ENCODE measurements at places on chromosomes 12 and 14.
A peak's percentile ranks its signal among the peaks of the same experiment; 100 is the strongest.

- DNase-seq, result peak; percentile 81
Measured at GRCh38 chr14:67487937-67488893, at the start of gene TMEM229B. TMEM229B (minus strand) TSS chr14:67488721; CDS start chr14:67473923, 14,798 bp downstream.

DNA sequence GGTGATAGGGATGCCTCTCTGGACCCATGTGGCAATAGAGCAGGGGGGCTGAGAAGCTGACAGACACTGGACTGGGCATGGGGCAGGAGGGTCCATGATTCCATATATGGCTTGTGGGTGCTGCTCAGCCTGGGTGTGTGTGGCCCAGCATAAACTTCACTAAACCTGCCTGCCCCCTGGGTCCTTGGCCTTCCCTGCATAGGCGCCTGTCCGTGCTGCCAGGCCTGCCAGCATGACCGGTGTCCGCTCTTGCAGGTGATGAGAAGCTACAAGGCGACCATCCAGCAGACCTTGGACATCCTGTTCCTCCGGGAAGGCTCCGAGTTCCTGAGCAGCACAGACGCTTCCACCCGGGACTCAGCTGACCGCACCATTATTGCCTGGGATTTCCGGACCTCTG is 61.6 kb downstream of the BEGAIN start:
- no peak for DNase-seq

- peak; percentile 33 for DNase-seq
Measured at GRCh38 chr14:22319526-22320361, 269.3 kb downstream of the DAD1 start.

- DNase-seq, result no peak
Measured at GRCh38 chr12:30811966-30812365, 57.2 kb upstream of the CAPRIN2 start.

GRCh38 chr14:88507208-88507607 is 47.6 kb downstream of the PTPN21 start:
- DNase-seq, result no peak

- DNase-seq, result no peak
Measured at GRCh38 chr14:78947681-78948080, 777.5 kb downstream of the NRXN3 start.

- no peak for DNase-seq
Measured at GRCh38 chr14:74265301-74265965, 26.2 kb downstream of the VSX2 start.

GRCh38 chr12:52013626-52014310 is 7.0 kb downstream of the TAMALIN start:
- no peak for DNase-seq

DNA sequence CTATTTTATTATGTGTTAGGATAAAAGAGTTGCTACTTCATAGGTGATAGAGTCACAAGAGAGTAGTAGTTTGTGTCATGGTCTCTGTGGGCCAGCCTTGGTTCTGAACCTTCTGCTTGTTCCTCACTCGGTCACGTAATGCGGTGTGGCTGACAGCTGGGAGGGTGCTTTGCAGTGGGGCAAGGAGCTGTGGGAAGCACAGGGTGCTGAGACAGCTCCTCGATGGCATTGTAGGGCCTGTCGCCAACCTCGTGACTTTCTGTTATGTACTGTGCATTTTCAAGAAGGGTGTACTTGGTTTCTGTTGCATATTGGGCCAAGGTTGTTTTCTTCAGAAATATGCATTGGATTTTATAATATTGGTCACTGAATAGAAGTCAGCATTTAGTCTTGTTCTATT is 61.3 kb upstream of the RD3L start:
- DNase-seq, result no peak

GRCh38 chr12:13128291-13128965 is 25.0 kb upstream of the GSG1 start:
- DNase-seq, result no peak

DNA sequence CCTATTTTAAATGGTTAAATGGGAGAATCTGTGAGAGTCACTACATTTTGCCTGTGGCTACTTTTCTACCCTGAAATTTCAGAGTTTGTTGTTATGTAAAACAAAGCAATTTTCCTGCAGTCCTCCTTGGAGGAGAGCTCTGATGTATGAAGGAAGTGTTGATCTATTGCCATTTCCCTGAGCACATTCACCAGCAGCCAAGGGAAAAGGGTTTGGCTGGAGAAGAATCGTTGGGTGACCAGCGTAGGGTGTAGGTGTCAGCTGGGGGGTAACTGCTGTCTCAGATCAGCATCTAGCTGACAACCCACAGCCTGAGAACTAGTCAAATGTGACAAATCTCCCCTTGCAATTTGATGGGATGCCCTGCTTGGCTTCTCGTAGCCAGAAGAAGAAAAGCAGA is 230.5 kb downstream of the PDZRN4 start:
- no peak for DNase-seq

DNA sequence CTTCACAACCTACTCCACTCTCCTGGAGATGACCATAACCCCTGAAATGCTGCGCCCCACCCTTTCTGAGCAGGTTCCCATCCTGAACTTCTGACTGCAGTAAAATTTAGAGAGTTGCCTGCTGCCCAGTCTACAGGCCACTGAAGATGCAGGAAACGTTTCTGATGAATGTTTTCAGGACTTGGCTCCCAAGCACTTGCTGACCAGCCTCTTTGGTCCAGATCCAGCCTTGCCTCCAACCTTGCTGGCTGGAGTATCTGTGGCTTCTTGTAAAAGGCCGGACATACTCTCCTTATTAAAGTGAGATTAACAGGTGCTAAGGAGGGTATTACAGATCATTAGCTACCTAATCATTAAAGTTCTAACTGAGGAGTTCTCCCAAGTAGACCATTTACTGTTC is 70.3 kb upstream of the STXBP6 start:
- no peak for DNase-seq

GRCh38 chr14:63543826-63544406 is 739 bp upstream of the PPP2R5E start:
- DNase-seq, result no peak

GRCh38 chr14:98370352-98370751 is 901.6 kb downstream of the BCL11B start:
- DNase-seq, result no peak

DNA sequence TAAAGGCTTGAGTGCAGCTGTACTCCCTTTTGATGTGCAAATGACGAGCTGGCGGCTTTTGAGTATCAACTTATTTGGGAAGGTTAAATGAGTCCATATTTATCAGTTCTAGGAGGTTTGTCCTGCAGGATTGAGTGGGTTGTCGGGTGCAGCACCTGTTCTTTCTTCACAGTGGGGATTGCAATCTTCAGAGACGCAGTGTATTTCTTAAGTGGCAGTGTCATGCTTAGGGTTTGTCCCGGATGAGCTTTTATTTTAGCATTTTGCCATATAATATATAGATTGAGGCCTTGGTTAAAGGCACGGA is 1.2 kb downstream of the FUT8 start:
- DNase-seq, result no peak

DNA sequence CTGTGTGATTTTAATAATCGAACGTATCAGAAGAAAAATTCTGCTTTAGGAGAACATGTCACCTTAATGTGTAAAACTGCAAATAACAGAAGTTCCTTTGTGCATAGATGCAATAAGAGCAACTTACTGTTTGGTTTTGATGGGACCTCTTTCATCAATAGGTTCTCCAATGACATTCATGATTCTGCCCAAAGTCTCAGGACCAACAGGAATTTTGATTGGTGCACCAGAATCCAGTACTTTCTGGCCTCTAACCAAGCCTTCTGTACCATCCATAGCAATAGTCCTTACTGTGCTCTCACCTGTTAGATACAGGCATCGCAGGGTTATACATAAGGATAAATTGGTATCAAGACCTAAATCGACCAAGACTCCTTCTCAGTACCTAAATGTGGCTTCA is 1.1 kb downstream of the ATP5F1B start:
- no peak for DNase-seq
